Progenitor cell of endocrine pancreas (in vitro differentiated cells): ENCODE measurements at places on chromosomes 12 and 14.

- DNase-seq: no peak
Measured at GRCh38 chr12:83077041-83077440, 390.3 kb downstream of the TMTC2 start.

GRCh38 chr12:95136598-95136997, 63.2 kb upstream of the NR2C1 start:
- no peak for DNase-seq

GRCh38 chr14:65373671-65374039, 38.9 kb upstream of the FUT8 start:
- no peak for DNase-seq

DNA sequence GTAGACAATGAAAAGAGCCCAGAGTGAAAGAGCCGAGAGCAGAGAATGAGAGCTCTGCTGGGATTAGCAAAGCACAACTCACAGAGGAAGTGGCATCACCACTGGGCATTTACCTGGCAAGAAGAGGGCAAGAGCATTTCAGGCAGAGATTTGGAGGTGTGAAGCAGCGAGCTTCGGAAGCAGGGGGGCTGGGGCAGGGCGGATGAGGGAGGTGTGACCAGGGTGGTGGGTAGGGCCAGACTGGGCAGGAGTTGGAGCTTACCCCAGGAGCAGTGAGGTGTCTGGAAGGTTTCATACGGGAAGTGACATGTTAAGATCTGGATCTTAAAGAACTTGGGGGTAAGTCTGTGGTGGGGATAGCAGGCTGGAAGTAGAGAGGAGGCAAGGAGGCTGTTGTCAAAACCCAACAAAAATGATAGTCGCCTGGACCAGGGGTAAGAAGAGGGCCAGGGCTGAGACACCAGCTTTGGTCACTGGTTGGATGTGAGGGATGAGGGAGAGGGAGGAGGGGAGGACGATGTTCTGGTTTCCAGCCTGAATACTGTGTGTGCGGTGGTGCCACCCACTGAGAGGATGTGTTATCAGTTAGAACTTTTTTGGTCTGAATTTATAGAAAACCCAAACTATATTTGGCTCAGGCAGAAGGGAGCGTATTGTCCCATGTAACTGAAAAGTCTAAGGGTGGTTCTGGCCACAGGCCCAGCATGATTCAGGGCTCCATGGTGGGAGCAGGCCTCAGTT, 5.2 kb downstream of the SMIM41 start:
- no peak for DNase-seq

GRCh38 chr14:91068642-91069041, 8.2 kb upstream of the RPS6KA5 start:
- no peak for DNase-seq

DNA sequence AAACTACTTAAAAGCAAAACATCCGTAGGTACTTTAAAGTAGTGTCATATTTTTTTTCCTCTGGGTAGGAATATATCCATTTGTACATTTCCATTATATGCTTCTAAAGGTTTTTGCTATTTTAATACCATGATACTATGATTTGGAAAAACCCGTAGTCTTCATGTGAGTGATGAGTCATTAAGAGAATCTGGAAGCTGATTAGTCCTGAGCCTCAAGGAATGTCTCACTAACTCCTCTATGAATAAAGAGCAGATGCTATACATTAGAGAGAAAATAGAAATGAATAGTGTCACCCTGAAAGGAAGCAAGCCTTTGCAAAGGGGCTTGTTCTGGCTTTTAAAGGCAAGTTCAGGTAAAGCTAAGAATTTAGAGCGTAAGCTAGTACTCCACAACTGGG, 432.1 kb downstream of the CCDC91 start:
- no peak for DNase-seq

GRCh38 chr12:15336768-15337553, 14.7 kb downstream of the PTPRO start:
- DNase-seq: no peak

DNA sequence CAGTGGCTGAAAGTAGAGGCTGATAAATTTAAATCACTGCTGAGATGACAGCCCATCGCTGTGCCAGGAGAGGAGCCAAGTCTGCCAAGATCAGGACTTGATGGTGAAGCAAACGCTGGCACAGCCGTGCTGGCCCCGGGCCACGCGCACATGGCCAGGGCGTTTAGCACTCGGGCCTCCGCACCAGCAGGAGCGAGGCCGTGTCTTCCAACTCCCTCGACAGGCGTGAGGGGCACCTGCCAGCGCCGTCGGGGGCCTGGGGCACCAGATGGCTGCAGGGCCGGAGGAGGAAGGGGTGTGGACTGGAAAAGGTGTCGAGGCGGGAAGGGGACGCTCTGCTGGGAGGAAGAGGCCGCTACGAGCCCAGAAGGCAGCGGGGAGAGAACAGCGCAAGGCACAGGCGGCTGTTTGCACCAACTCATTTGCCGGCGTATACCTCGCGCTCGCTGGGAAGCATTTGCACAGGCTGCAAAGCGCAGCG, 29.5 kb downstream of the RIMBP2 start:
- no peak for DNase-seq

GRCh38 chr12:93536766-93537488, 35.5 kb upstream of the SOCS2 start:
- DNase-seq: no peak

GRCh38 chr14:47435331-47435965, 240.0 kb downstream of the MDGA2 start:
- no peak for DNase-seq

- no peak for DNase-seq
Measured at GRCh38 chr14:39393289-39393688, 38.9 kb downstream of the FBXO33 start.

DNA sequence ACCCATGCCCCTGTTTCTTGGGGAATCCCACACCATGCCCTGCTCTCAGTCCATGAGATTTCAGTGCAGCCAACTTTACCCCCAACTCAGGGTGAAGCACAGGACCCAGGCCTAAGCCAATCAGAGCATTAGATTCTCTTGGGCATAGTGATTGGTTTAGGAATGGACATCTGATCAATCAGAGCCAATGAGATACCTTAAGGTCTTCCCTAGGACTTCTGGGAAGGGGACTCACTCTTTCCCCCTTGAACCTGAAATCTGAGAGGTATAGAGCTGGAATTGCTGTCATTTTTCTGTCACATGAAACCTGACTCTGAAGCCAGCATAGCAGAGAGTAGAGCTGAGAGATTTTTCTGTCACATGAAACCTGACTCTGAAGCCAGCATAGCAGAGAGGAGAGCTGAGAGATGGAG, 127.1 kb downstream of the ZFP36L1 start:
- DNase-seq: no peak

- DNase-seq: no peak
Measured at GRCh38 chr12:13196130-13196921, at the start of gene EMP1. Gene EMP1, plus strand, starts transcription at chr12:13196726. Its CDS starts 14,785 bp downstream, at chr12:13211511.

- DNase-seq: no peak
Measured at GRCh38 chr12:95600567-95600966, 49.3 kb upstream of the USP44 start.

DNA sequence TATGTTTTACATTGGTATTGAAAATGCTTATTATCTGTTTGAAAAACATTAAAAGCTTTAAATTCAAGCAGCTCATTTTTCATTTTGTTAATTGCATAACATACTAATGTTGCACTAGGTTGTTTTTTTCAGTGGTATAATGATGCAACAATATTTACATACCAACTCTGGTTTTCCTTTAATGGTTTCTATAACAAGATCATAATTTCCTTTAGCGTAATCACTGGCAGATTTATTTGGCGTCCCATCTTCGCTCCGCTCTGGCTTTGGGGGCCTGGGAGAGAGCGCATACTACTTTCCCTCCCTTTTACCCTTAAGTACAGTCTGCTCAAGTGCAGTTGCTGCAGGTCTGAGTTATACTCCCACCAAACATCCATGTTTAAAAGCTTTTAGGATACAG, 574.1 kb downstream of the PRKD1 start:
- no peak for DNase-seq

GRCh38 chr14:36067428-36068187, 108.9 kb downstream of the PTCSC3 start:
- DNase-seq: no peak

- no peak for DNase-seq
Measured at GRCh38 chr14:24228902-24229301, 3.3 kb downstream of the NEDD8 start.

DNA sequence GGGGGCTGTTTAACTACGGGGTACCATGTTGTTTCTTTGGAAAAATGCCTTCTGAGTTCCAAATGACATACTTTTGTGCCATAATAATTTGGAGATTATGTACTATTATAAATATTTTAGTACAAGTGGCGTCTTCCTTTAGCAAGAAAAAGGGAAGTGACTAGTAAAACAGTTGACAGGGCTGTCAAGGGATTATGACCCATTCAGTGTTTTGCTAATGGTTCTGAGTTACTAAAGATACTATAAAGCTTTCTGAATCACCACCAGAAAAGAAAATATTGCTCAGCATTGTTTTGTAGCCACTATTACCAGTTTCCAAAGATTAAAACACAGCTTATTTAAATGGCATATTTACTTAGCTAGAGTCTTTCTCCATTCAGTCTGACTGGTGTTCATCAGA, 334.9 kb downstream of the SNAPC1 start:
- DNase-seq: no peak

- DNase-seq: no peak
Measured at GRCh38 chr14:73753887-73754795, 40.0 kb upstream of the PNMA1 start.

DNA sequence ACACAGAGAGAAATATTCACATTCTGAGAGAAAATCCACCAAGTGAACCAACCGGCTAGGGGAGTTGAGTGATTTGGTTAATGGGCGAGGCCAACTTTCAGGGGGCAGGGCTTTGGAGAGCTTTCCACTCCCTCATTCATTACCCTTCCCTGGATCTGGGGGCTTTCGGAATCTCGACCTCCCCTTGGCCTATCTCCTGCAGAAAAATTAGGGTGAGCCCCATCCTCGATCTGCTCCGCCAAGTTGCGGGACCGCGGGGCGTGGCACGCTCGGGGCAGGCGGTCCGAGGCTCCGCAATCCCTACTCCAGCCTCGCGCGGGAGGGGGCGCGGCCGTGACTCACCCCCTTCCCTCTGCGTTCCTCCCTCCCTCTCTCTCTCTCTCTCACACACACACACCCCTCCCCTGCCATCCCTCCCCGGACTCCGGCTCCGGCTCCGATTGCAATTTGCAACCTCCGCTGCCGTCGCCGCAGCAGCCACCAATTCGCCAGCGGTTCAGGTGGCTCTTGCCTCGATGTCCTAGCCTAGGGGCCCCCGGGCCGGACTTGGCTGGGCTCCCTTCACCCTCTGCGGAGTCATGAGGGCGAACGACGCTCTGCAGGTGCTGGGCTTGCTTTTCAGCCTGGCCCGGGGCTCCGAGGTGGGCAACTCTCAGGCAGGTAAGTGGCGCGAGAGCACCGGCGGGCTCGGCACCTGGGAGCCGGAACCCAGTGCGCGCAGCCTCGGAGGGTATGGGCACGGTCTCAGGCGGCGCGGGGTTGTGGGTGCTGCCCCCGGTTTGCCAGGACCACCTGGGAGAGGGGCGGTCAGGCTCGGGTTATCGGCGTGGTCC, at the start of gene ERBB3:
ERBB3 (plus strand) TSS at position 443 of the 833 bp plus-strand sequence; CDS start at position 579, 136 bp downstream.
- peak; percentile 75 for DNase-seq

GRCh38 chr12:131510431-131510830, 200.5 kb upstream of the SFSWAP start:
- no peak for DNase-seq

GRCh38 chr14:71713451-71713850, 218.8 kb upstream of the RGS6 start:
- DNase-seq: no peak

- DNase-seq: no peak
Measured at GRCh38 chr12:114687802-114688201, 3.8 kb upstream of the TBX3 start.

DNA sequence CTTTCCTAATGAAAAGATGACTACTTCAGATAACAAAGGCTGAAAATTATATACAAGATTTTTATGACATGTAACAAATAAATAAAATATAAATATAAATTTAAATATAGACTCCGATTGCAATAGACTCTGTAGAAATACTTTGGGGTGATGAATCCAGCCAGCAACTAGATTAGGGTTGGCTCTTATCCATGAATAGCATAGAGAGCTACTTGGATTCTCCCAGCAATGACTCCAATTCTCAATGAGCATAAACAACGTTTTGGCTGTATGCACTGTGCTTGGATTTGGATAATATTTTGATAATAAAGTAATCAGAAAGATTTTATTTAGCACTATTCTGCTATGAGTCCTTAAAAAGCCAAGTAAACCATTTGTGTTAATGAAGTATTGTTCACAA, 58.0 kb upstream of the LRFN5 start:
- DNase-seq: no peak
